ENCODE measurements at places on chromosomes 3 and 15. TPM values are rescaled to one million over a fixed set of nuclear protein-coding genes. Genes with fewer than 3 reads are reported as not detected.
A peak's percentile ranks its signal among the peaks of the same experiment; 100 is the strongest.

Gene MYL3
- total RNA-seq: 3.1 TPM

- H3K27me3 ChIP-seq: no peaks in the 10 kb centered on the region
- no peak overlapping the region for H3K27ac ChIP-seq
- H3K36me3 ChIP-seq: peaks cover 51% of the 10 kb centered on the region
- no peaks in the 10 kb centered on the region for H3K4me1 ChIP-seq
These were observed 35.5 kb downstream of the MESD start for GRCh38 chr15:80953953-80954778.

DNA sequence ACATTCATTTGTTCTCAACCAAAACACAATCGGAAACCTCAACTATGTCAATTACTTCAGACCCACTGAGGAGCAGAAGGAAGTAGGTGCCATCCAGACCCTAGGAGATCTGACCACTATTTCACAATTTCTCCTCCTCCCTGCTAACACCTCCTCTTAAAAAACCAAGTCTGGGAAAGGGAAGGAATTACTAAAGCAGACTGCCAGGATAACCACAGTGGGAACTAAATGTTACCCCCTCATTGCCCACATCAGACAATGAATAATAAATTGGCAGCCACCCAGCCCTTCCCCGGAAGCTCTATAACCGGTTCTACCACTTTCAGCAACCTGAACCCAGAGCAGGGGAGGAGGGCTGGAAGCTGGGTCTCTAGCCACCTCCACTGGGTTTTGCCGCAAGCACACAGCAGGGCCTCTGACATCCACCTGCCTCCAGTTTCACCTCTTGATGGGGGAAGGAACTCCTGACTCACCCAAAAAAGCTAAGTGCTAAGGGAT, 17.6 kb downstream of the C15orf62 start:
- H3K27ac ChIP-seq: peak overlapping the region; percentile 78
- H3K27me3 ChIP-seq: no peaks in the 10 kb centered on the region
- peaks cover 60% of the 10 kb centered on the region for H3K4me1 ChIP-seq
- peaks cover 7% of the 10 kb centered on the region for H3K36me3 ChIP-seq

GRCh38 chr3:4548356-4548755, 55.2 kb downstream of the ITPR1 start:
- H3K4me3 ChIP-seq: no peak overlapping the region
- no peaks in the 10 kb centered on the region for H3K36me3 ChIP-seq
- no peaks in the 10 kb centered on the region for H3K27me3 ChIP-seq
- no peak for DNase-seq
- peaks cover 9% of the 10 kb centered on the region for H3K4me1 ChIP-seq

- DNase-seq: no peak
- no peaks in the 10 kb centered on the region for H3K36me3 ChIP-seq
- H3K27ac ChIP-seq: no peak overlapping the region
- no peaks in the 10 kb centered on the region for H3K27me3 ChIP-seq
- no peak overlapping the region for H3K4me3 ChIP-seq
These were observed 322.7 kb downstream of the SV2B start for GRCh38 chr15:91422797-91423196.

- H3K4me3 ChIP-seq: no peak overlapping the region
- DNase-seq: no peak
- H3K36me3 ChIP-seq: no peaks in the 10 kb centered on the region
- no peaks in the 10 kb centered on the region for H3K4me1 ChIP-seq
- no peak overlapping the region for H3K27ac ChIP-seq
These were observed 568.4 kb upstream of the ZNF385D start for GRCh38 chr3:22319446-22319845.

- no peak overlapping the region for H3K27ac ChIP-seq
- no peak overlapping the region for H3K4me3 ChIP-seq
- peak; percentile 81 for DNase-seq
These were observed 87.8 kb downstream of the RSL24D1 start for GRCh38 chr15:55108858-55109518.

DNA sequence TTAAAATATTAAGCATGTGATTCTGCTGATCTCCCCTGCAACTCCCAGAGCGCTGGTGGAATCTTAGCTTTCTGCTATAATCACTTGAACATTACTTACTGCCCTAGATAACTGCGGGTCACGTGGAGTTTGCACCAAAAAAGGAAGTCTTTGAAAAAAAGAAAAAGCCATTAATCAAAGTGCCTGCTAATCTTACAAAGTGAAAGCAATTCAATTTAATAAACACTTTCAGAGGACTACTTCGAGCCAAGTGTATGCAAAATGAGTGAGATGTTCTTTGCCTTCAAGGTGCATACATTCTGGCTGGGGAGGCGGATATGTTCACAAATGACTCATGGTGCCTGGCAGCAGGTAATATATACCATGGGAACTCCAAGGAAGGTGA, 109.9 kb upstream of the GAP43 start:
- no peak overlapping the region for H3K27ac ChIP-seq
- DNase-seq: no peak
- H3K4me1 ChIP-seq: peaks cover 7% of the 10 kb centered on the region
- H3K27me3 ChIP-seq: no peaks in the 10 kb centered on the region

DNA sequence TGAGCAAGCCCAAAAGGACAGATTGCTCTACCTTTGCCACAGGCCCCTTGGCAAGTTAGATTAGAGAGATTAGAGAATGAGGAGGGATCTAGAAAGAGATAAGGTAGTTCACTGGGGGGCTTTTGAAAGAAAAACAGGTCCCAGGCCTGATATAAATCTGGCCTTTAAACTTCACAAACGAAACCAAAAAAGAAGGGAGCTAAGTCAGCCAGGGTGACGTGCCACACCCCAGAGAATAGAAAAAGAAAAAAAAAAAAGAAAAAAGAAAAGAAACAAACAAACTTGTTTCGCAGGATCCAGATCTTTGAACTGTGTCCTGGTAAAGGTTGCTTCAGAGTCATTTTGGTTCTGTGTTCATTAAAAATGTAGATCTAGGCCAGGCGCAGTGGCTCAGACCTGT, 3.6 kb downstream of the KAT2B start:
- DNase-seq: peak; percentile 50
- no peaks in the 10 kb centered on the region for H3K27me3 ChIP-seq
- H3K4me1 ChIP-seq: peaks cover 55% of the 10 kb centered on the region

GRCh38 chr3:190096345-190096744, 24.4 kb downstream of the P3H2 start:
- H3K36me3 ChIP-seq: no peaks in the 10 kb centered on the region
- H3K27me3 ChIP-seq: no peaks in the 10 kb centered on the region
- H3K4me1 ChIP-seq: peaks cover 3% of the 10 kb centered on the region
- no peak overlapping the region for H3K4me3 ChIP-seq
- no peak overlapping the region for H3K27ac ChIP-seq

DNA sequence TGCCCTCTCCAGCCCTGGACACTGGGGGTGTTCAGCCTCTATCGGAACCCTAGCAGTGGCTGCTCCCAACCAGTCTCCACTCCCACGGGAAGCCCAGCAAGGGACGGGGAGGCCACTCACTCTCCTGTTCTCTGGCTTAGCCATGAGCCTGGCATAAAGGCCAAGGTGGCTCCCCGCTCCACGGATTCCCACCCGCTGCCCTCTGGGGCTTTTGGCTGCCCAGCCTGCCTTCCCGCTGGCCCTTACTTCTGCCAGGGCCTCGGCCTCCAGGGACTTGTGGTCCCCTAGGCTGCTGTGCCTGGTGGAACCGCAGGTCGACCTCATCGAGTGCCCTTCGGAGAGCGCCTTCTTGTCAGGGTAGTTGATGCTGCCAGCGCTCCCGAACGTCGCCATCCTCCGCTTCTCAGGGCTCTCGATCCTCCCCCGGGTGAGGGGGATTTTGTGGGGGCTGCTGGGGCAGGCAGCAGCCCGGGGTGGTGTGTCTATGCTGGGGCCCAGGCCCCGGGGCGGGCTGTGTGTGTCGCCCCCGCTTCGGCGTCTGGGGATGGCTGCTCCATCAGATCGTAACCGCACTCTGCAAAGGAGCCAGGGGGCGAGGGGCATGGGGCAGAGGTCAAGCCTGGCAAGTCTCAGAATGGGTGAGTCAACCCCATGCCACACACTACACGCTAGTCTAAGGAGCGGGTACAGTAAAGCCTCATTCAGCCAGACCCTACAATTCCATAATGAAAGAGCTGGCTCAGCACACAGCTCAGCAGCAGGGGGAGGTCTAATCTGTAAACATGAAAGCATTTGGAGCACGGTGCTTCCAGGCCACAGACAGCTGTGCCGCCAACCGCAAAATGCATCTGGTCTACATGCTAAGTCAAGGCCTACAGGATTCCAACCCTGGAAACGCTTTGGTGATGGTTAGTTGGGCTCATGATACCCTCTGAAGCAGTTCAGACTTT, 27.3 kb upstream of the RAD18 start:
- DNase-seq: peak; percentile 73
- H3K27me3 ChIP-seq: no peaks in the 10 kb centered on the region
- H3K27ac ChIP-seq: no peak overlapping the region
- H3K4me3 ChIP-seq: no peak overlapping the region
